D721Med (cell line): ENCODE measurements at places on chromosomes 1 and 21.
A peak's percentile ranks its signal among the peaks of the same experiment; 100 is the strongest.

GRCh38 chr1:117574161-117574835, 31.6 kb upstream of the TENT5C start:
- DNase-seq = no peak

DNA sequence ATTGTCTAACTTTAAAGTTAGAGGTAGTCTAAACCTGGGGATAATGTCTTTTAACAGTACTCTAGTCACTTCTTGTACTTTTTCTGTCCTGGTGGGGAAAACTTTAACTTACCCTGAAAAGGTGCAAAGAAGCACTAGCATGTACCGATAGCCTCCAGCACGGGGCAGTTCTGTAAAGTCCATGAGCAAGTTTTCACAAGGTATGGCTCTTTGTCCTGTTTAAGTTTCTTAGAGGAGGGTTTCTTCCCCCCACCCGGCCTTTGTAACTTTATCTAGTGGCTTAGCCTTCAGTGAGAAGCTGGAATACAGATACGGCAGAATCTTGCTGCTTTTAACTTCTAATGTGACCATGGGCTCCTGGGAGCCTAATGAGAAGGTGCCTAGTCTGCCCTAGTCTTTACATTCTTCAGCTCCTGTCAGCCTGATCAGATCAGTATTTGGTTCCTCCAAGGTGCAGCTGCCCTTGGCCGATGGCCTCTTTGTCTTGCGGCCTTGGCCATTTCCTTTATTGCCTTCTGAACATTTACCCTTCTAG, 39.8 kb upstream of the CFAP126 start:
- DNase-seq = no peak

DNA sequence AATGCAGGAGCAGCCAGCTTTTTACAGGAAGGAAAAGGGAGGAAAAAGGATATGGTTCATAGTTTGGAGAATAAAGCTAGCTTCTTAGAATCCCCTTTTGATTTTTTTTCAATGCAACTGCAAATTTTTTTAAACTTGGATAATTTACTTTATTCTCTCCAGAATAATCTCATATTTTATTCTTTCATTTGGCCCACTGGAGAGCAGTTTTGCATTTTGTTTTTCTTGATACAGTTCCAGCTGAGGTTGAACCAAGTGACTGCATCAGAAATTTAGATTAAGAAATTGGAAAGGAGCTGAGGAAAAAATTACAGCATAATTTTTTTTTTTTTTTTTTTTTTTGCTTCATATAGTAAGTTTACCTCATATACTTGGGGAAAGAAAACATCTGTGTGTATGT, 22.8 kb downstream of the GABPA start:
- DNase-seq = no peak

GRCh38 chr1:112954017-112954650, 1.9 kb downstream of the SLC16A1 start:
- DNase-seq = no peak

GRCh38 chr1:96025062-96025461, 696.5 kb upstream of the PTBP2 start:
- DNase-seq = no peak

DNA sequence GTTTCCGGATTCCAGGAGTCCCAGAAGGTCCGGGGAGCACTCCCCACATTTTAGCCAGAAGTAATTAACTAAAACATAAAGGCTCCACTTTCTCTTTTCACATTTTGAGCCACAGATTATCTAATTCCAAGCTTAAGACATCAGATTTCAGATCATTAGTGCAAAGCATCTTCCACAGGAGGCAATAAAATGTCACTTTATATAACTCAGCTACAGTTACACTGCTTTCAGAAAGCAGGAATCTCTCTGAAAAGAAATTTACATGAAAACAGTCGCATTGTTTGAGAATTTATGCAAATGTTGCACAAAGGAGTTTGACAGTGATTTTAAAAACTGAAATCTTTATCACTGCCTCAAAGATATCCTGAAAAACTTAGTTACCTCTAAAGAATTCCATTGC, 99.7 kb downstream of the LMO4 start:
- no peak for DNase-seq

DNA sequence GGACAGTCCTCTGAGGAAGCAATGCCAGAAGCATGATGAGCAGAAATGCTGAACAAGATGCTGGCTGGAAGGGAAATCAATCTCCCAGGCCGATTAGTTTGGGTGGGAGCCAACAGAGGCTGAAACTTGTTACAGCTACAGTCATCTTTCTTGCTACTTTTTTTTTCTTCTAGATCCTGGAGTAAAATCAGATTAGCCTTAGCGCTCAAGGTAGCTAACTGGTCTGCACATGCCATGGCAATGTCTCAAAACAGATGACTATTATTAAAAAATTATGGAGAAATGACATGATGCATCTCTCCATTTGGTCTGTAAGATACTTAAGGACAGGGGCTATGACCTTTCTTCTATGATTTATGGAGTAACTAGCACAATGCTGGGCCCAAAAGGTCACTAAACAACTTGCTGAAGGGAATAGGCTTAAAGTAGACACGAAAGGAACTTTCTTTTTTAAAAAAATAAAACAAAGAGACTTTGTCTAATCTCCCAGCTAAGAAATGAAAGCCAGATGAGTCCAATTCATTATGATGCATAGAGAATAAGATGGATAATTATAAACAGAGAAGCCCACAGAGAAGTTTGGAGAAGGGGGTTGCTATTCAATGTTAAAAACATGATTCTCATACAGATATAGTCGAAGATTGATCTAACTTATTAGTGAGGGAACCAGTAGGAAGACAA, 42.5 kb downstream of the UTP25 start:
- no peak for DNase-seq

- no peak for DNase-seq
Measured at GRCh38 chr1:69401879-69402278, 165.8 kb upstream of the LRRC7 start.

GRCh38 chr1:228017356-228018124, 10.7 kb downstream of the WNT3A start:
- no peak for DNase-seq

DNA sequence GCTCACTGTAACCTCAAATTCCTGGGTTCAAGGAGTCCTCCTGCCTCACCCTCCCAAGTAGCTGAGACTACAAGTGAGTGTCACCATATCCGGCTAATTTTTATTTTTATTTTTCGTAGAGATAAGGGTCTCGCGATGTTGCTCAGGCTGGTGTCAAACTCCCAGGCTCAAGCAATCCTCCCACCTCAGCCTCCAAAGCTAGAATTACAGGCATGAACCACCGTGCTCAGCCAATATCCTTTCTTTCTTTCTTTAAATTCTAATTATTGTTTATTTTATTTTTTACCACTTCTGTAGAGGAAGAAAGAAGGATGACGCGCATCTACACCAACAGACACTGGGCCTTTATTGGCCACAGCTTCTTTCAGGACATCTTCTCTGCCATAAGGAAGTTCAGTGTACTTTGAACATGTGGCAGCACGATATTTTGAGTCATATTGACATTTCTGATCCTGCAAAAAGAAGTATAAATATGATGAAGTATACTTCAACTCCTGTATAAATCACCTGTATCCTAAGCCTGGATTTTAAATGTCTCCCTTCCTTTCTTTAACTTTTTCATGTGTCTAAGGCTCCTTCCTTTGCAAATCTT, 15.8 kb downstream of the CTSS start:
- DNase-seq = no peak

- no peak for DNase-seq
Measured at GRCh38 chr1:46812065-46812963, 13.5 kb downstream of the CYP4B1 start.

DNA sequence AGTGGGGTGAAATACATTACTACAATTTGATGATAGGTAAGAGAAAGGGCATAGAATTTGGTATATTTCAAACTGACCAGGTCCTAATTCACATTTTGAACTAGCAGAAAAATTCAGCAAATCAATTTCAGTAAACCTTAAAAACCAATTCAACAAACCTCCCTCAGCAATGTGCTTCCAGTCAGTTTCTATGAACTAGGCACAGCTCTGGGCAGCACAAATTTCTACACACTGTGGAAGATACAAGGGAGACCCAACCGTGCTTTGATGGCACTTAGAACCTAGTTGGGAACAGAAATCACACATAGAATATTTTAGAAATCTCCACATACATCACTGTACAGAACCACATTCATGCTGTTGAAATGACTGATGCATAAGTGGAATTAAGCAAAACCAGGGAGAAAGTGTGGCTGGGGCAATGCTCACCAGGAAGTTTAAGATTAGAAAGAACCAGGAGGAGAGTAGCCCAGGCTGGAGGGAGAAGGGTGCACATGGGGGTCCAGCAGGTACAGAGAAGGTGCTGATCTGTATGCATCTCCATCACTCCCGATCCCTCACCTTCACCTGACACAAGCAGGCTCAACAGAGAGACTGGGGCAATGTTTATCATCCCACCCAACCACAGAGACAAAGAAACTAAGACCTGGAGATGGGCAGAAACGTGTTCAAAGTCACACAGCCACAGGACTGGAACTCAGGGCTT, 14.8 kb downstream of the C1orf226 start:
- DNase-seq = no peak

DNA sequence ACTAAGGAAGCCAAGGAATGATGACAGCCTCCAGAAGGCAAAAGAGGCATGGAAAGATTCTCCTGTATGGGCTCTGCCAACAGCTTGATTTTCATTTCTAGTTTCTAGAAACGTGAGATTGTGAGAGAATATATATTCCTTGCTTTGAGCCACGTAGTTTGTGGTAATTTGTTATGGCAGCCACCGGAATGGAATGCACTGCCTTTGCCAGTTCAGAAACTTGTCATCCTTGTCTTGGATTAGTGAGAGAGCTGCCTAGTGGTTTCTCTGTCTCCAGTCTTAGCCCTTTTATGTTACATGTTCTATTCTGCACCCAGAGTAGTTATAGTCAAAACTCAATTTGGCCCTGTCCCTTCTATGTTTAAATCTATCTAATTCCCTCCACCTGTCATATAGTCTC, 216.0 kb upstream of the PTGFR start:
- DNase-seq = no peak

GRCh38 chr1:242128951-242129502, 130.1 kb upstream of the MAP1LC3C start:
- no peak for DNase-seq

GRCh38 chr1:230750986-230751625, 3.9 kb downstream of the CAPN9 start:
- no peak for DNase-seq

DNA sequence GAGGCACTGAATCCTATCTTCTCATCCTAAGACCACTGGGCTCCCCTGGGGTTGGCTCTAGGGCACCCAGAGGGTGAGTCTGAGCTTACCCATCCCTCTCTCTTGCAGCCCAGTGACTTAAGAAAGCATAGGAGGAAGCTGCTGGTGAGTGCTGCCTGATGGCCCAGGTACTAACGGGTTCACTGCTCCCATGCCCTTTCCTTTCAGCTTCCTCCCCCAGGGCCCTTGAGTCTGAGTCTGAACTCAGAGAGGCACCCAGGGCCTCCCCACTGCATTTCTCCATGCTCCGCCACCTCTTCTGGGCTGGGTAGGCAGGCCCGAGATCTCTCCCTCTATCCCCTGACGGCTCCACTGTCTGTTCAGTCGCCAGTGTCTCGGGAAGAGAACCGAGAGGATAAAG, 29.7 kb downstream of the PPFIA4 start:
- no peak for DNase-seq

DNA sequence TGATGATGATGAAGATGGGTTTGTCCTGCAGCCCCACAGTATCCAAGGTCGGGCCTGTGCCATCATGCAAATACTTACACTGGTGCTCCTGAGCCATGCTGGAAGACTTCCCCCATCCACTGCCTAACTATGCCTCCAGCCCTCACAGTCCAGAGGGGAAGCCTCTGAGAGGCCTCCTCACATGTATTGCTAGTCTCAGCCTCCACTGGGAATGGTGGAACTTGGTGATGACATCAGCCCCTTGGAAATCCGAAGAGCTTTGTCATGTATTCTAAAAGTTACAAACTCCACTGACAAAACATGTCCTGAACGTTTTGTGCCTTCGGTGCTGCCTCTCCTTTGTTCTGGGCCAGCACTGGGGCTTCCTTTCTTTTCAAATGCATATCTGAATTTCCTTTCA, 61.1 kb upstream of the DMRTB1 start:
- DNase-seq = no peak

GRCh38 chr21:39510240-39510639, 58.5 kb downstream of the SH3BGR start:
- no peak for DNase-seq

DNA sequence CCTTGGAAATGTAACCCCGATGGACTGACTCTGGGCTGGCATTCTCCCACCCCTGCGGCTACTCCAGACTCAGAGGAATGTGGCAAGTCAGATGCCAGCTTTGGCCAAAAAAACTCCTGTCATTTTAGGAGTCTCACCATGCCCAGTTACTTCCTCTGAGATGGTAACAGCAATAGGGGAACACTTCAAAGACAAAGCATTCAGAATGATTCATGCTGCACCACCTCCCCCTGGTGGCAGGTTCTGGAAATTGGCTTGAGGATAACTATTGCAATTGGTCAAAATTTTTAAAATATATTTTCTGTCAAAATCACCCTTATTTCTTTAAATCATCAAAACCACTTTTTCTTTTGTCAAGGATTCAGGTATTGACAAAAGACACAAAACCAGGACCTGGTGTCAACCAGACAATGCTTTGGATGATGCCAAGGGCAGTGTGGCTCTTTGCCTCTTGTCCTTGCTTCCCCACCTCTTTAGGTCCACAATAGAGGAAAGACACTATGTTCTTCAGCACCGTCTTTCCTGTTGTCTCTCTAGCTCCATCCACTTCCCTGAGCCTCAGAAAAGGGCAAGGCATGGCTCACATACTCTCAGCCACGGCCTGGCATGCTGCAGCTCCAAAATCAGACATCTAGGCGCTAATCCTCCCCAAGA, 9.9 kb upstream of the CDCA8 start:
- DNase-seq = peak; percentile 51

DNA sequence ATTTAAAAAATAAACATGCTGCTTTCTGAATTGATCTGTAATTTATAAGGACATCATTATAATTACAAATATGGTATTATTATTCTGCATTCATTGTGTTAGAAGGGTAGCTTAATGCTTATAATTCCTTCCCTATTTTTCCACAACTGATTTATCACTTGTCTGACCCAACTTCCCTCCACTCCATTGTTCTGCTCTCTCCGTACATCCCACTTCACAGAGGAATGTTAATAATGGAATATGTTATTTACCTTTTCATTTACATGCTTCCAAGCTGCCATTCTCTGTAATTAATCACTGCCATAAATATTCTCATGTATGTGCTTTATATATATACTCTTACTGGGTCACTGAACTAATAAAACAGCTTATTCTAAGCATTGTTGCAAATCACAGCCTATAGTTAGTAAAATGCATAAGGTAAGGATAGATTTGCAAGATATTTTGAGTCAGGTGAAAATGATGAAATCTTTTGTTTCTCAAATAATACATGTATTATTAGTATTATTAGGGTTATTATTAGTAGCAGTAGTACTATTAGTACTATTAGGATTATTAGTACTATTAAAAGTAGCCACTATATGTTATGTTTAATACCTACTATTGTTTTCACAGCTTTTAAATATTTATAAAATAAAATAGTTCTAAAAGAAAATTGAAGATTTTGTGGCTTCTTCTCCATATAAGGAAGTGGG, 70.6 kb upstream of the NEK7 start:
- DNase-seq = no peak

- DNase-seq = no peak
Measured at GRCh38 chr1:219365451-219365850, 191.8 kb downstream of the LYPLAL1 start.
